ENCODE measurements at places on chromosomes 1 and 21.

DNA sequence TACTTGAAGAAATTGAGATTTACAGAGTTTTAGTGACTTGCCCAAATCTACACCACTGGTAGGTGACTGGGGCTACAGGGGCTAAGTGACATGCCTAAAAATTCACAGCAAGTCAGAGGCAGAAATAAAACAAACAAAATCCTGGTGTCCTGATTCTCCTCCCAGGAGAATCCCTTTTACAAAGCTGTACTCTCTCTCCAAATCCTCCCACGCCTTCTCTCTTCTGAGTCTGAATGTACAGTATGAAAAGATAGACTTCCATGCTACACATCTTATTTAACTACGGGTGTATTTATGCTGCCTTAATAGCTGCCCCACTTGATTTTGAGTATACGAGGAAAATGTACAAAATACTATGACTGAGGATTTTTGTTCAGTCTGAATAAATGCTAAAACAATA is 65.4 kb downstream of the SGIP1 start:
- no peak for DNase-seq

- DNase-seq: no peak
These were observed 159.7 kb downstream of the DISP1 start for GRCh38 chr1:222974496-222974895.

DNA sequence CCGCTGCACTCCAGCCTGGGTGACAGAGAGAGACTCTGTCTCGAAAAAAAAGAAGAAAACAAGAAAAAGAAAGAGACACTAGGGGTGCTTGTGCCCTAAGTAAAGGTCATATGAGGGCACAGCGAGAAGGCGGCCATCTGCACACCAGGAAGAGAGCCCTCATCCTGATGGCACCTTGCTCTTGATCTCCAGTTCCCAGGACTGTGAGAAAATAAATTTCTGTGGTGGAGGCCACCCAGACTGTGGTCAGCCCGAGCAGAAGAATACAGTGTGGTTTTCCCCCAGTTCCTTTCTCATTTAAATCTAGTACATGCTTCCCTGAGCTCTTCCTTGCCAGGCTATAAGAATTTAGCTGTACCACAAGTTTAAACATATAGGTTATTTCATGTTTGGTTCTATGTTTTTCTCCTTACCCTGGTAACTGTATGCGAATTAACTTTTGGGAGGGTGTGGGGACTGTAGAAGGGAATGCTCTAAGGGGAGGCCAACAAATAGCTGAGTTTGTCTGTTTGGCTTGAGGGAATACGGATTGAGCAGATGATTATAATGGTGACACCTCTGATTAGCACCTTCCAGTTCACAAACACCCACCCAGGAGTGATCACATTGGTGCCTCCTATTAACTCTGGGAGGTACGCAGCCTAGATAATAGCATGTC is 119.6 kb upstream of the ERRFI1 start:
- no peak for DNase-seq

GRCh38 chr1:41547781-41548560 is 63.5 kb upstream of the EDN2 start:
- DNase-seq: no peak

- no peak for DNase-seq
These were observed 14.1 kb downstream of the DRAXIN start for GRCh38 chr1:11705596-11705995.

- no peak for DNase-seq
These were observed 24.2 kb downstream of the SPAG17 start for GRCh38 chr1:118160806-118161205.

GRCh38 chr21:23218667-23219066 is 2220.5 kb downstream of the NCAM2 start:
- no peak for DNase-seq

- no peak for DNase-seq
These were observed 15.9 kb upstream of the PRDM15 start for GRCh38 chr21:41894922-41895557.

DNA sequence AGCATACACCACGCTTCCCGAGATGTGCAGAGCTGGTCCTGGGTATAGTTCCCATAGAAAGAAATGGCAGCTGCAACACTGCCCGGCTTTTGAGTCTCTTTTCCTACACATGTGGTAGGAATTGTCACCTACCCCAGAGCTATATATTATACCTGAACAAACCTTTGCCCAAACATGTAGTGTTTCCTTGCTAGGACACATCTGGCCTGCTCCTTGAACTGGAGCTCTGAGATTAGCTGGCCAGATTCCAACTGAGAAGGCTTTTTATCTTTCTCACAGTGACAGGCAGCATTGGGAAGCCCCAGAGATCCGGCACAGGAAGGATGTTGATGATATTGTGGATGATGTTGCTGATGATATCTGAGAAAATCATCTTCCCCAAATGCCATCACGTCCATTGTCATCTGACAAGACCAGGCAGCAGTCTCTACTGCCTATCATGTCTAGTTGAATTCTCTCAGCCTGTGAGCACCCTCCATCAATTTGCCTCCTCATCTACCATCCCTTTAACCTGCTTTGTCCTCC is 115.0 kb upstream of the SMYD2 start:
- no peak for DNase-seq

DNA sequence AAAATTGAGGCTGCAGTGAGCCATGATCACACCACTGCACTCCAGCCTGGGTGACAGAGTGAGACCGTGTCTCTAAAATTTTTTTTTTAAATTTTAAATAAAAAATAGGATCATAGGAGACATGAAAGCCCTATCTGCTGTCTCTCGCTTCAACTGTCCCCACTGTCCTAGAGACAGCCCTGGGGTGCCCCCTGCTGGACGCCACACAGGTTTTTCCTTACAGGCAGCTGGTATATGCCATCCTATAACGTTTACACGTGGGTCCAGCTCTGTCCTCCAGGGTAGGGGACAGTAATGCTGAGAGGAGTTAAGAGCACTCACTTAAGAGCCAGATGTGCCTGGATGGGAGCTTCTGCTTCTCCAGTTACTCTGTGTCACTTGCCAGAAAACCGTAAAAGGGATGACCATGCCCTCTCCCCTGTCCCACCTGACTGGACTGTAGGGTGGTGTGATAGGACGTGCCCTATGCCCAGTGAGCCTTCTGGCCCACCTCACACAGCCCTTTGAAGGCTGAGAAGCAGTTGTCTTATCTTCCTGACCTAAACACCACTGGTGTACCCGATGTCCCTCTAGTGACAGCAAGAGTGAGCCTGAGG is 8.5 kb downstream of the FBXO2 start:
- peak; percentile 56 for DNase-seq

DNA sequence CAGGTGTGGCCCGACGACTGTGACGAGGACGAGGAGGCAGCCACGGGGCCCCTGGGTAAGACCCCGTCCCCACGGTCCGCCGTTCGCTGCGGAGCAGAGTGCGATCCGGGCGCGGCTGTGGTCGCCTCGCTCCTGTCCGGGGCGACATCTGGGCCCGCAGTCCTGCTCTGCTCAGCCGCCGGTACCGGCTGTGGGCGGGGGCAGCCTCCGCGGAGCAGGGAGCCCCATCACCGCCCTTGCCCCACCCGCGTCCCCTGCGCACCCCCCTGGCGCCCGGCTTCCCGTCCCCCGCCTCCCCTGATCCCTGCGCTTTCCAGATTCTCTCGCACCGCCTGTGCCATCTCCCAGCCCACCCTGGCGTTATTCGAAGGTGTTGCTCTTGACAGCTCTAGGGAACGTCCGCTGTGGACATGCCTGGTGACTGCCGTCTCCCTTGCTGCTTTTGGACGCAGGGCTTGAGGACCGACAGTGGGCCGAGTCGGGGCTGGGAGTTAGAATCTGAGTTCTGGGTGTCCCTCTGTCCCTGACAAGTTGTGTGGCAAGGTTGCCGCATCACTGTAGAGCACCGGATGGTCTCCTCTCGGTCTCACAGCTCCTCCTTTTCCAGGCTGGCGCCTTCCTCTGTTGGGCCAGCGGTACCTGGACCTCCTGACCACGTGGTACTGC is 596 bp downstream of the TOR3A start:
- DNase-seq: no peak

DNA sequence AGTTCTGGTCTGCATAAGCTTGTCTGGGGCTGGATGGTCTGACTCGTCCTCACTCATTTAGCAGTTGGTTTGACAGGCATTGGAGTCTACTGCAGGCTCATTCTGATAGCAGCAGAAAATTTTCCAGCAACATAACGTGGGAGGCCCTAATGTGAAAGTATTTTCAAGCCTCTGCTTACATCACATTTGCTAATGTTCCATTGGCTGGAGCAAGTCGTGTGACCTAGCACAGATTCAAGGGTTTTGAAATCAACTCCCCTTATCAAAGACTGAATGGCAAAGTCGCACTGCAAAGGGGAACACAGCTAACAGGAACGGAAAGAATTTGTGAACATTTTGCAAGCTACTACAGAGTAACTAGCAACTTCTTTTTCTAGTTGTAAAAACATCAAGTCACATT is 2.3 kb upstream of the USH2A start:
- DNase-seq: no peak

DNA sequence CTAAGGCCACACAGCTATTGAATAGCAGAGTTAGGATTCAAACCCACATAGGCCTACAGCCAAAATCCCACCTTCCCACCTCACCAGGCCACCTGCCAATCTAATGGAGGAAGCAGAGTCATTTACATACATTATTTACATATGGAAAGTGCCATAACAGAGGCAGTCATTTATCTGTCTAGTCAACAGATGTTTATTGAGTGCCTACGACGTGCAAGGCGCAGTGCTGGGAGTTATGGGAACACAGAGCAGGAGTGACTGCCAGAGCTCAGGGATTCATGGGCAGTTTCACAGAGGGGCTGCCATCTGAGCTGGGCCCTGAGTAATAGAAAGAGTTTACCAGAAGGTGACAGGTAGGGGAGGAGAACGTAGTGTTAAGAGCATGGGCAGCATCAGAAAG is 10.3 kb upstream of the PADI6 start:
- no peak for DNase-seq

DNA sequence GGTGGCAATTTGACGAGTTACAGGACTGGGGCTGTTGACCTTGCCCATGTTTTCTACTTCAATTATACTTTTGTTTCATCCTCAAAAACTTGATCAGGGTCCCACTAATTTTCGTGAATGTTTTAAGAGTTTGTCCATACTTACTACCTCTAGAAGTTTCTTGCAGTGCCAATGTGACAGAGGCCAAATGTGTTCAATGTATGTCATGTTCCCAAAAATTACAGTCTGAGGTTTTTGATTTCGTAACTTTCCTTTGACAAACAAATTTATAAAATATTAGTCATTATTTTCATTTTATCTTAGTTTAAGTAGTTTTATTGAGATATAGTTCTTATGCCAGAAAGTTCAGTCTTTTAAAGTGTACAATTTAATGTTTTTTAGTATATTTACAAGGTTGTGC is 15.3 kb downstream of the VPS13D start:
- DNase-seq: no peak

- DNase-seq: no peak
These were observed 11.8 kb upstream of the FASLG start for GRCh38 chr1:172647110-172647564.

Measured in activated CD8-positive, alpha-beta memory T cell treated with anti-CD3 and anti-CD28 coated beads for 1 hour (primary cell).